Anterior cingulate cortex (tissue), 58 donors: ENCODE measurements at places on chromosomes 6 and 20.

DNA sequence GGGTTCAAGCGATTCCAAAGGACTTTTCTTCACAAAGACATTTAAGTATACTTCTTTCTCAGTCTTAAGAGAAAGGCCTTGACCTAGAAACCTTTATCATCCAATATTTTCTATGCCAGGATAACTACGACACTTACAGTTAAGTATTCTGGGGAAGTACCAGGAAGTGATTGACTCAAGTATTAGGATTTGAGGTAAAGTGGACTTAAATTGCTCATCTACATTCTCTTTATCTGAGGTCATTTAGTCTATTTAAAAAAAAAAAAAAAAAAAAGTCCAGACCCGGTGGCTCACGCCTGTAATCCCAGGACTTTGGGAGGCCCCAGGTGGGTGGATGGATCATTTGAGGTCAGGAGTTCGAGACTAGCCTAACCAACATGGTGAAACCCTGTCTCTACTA lies 114.7 kb downstream of the ZFAND3 start:
- no peak for DNase-seq

GRCh38 chr6:151698931-151699700 lies 108.4 kb upstream of the ESR1 start:
- no peak for DNase-seq

DNA sequence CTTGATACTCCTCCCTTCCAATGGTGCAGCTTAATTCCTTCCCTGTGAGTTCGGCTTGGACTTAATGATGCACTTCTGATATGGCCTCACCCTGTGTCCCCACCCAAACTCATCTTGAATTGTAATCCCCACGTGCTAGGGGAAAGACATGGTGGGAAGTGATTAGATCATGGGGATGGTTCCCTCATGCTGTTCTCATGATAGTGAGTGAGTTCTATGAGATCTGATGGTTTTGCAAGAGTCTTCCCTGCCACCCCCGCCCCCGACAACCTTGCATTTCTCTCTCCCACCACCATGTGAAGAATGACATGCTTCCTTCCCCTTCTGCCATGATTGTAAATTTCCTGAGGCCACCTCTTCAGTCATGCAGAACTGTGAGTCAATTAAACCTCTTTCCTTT lies 50.3 kb upstream of the HLA-G start:
- no peak for DNase-seq

DNA sequence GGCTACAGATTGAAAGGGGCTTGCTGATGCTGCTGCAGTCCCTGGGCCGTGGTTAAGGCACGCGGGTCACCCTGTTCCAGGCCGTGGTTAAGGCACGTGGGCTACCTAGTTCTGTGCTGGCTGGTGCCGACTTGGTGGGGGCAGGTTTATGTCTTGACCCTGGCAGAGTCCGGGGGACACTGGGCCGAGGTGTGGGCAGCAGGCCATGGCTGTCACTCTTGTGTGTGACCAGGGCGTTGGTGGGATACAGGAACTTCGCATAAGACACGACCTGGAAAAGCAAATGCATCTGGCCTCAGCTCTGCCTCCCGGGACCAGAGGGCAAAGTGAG lies 6.4 kb downstream of the RPS21 start:
- DNase-seq, result no peak

- DNase-seq, result no peak
These were observed 20.4 kb downstream of the PDE7B start for GRCh38 chr6:135871878-135872277.

DNA sequence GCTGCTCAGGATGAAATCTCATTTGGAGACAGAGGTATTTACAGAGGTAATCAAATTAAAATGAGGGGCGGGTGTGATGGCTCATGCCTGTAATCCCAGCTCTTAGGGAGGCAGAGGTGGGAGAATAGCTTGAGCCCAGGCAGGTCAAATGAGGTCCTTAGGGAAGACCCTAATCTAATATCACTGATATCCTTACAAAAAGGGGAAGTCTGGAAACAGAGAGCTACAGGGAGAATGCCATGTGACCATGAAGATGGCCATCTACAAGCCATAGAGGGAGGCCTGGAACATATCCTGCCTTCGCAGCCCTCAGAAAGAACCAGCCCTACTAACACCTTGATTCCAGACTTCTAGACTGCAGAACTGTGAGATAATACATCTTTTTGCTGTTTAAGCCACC lies 8.3 kb downstream of the MTCL3 start:
- DNase-seq, result no peak

GRCh38 chr6:135581211-135581610 lies 83.7 kb upstream of the AHI1 start:
- no peak for DNase-seq

DNA sequence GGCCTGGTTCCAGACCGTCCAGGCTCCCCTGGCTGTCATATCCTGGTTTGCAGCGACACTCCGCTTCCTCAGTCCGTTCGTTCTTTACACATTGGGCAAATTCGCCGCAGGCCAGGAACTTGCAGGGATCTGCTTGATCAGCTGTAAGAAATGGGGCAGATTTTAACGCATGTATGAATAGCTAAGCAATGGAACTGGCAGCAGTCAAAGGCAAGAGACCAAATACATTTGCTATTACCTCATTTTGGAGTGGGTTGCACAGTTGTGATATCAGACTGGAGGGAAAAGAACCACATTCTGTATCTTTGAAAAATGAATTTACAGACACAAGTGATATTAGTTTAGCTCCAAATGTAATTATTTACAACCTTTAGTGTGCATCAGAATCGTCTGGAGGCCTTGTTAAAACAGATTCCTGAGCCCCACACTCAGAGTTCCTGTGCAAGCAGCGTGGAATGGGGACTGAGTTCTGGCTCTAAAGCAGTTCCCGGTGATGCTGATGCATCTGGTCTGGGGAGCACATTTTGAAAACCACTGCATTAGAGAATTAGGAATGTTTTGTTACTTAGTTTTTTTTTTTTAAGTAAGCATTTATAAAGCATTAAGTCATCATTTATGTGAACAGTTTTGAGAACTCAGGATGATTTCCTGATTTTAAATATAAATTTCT lies 141.3 kb downstream of the IMPG1 start:
- DNase-seq, result no peak

DNA sequence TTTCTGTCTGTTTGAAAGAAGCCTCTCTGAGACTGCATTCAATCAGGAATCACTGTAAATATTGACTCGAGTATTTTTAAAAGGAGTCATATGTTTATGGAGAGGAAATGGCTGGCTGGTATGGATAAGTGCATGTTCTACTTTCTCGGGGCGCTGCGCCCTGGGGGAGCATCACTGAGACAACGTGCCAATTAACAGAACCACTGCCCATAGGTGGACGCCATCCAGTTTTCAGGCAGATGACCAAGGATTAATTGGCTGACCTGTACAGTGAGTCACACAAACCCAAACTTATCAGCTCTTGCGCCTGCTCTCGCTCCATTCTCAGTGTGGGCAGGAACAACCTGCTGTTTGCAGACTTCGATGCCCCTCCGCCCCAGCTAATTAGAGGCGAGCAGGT lies 571.2 kb downstream of the QKI start:
- no peak for DNase-seq

DNA sequence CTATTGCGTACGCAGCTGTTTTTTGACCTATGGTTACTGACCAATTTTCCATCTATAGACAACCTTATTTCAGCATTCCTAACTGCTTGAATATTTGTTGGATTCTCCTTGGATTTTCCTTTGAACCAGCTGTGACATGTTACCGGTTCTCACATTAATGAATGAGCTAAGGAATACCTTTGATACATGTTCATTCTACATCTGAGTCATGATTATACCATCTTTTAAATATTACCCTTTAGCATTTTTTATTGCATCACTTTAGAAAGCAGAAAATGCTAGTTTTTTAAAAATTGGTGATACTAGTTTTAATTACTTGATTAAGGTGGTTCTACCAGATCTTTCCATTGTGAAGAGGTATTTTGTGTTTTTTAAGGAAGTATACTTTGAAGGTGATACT lies 1.9 kb upstream of the IGF2R start:
- no peak for DNase-seq

- no peak for DNase-seq
These were observed 90.4 kb downstream of the CARMIL1 start for GRCh38 chr6:25369433-25370177.
